ENCODE measurements at places on chromosomes 1 and 21.
A peak's percentile ranks its signal among the peaks of the same experiment; 100 is the strongest.

- peak; percentile 20 for DNase-seq
Observed at GRCh38 chr1:45673956-45674355, 12.4 kb downstream of the GPBP1L1 start.

DNA sequence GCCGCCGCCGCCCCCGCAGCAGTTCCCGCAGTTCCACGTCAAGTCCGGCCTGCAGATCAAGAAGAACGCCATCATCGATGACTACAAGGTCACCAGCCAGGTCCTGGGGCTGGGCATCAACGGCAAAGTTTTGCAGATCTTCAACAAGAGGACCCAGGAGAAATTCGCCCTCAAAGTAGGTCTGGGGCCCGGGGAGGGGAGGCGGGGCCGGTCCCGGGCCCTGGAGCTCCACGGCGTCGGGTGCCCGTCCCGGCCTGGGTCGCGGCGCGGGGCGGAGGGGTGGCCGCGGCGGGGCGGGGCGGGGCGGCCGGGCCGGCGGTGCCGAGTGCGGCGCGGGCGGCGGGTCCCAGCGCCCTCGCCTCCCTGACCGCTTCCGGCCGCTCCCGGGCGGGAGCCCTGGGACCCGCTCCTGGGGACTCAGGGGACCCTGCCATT lies 646 bp downstream of the MAPKAPK2 start:
- DNase-seq = peak; percentile 34

GRCh38 chr1:26346274-26347033 lies 7.5 kb downstream of the CRYBG2 start:
- DNase-seq = no peak

DNA sequence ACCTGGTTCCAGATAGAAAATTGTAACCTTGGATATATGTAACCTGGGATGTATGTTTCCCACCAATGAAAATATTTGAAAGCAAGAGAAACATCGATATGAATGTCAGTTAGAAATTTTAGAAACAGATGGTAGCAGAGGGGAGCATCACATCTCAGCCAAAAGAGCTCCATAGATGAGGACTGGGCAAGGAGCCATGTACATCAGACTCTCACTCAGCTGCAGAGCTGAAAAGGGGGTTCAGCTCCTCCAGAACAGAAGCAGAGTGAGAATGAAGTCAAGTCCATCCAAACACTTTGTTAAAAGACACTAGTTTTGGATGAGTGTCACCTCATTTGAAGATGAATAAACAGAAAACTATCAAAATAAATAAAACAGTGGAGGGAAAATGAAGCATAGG lies 202.4 kb downstream of the HMCN1 start:
- no peak for DNase-seq

All from astrocyte of the spinal cord (primary cell).